ENCODE measurements at places on chromosomes 12 and 14.

DNA sequence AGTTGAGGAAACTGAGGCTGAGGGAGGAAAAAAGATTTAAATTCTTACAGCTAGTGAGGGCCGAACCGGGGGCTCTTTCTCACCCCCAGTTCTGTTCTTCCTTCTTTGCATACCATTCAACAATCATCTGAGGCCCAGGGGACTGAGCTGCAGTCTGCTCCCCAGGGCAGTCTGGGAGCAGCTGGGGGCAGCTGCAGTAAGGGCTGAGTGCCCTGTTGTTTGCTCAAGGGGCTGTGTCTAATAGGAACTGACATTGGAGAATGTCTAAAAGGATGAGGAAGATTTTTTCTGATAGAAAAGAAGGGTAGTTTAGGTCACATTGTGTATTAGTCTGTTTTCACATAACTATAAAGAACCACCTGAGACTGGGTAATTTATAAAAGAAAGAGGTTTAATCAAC, 42.2 kb downstream of the SLC17A8 start:
- DNase-seq, result no peak

DNA sequence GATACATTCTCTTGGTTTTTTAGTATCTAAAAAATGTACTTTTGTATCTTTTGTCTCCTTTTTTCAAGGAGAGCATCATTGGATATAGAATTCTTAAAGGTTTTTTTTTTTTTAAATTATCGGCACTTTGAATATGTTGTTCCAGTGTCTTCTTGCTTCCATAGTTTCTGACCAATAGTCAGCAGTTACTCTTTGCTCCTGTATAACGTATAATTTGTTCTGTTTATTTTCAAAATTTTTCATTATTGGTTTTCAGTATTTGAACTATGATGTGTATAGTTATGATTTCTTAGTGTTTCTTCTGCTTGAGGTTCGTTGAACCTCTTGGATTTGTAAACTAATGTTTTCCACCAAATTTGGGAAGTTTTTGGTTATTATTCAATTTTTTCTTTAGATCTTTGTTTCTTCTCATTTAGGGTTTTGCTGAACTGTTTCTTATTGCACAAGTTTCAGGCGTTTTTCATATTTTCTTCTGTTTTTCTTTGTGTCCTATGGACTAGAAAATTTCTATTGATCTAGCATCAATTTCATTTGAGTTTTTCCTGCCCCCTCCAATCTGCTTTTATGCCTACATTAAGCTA, 93.9 kb downstream of the PLBD1 start:
- peak; percentile 43 for DNase-seq

DNA sequence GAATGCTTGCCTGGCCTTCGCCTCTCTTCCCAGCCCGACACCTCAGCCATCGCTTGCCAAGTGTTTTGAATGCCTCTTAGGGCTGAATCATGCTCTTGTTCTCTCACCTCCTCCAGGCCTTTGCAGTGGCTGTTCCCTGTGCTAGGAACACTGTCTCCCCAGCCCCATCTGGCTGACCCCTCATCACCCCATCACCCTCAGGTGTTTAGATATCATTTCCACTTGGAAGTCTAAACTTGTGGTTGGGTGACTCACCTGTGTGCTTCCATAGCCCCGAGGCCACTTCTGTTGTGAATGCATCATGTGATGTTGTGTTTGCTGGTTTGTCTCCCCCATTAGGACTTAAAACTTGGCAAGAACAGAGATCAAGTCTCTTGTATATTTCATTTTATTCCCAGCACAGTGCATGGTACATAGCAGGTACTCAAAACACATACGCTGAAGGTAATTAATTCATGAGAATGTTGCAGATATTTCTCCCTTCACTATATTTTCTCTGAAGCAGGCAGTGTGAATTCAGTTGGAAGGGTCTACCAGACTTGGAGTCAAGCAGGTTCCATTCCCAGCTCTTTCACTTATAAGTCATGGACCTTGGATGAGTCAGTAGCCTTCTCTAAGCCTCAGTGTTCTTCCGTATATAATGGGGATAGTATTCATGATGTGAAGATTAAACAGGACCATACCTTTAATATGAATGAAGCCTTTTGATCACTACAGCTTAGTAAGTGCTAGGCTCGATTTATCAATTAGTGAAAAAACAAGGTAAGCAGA, 67.8 kb downstream of the HRK start:
- DNase-seq, result peak; percentile 9

DNA sequence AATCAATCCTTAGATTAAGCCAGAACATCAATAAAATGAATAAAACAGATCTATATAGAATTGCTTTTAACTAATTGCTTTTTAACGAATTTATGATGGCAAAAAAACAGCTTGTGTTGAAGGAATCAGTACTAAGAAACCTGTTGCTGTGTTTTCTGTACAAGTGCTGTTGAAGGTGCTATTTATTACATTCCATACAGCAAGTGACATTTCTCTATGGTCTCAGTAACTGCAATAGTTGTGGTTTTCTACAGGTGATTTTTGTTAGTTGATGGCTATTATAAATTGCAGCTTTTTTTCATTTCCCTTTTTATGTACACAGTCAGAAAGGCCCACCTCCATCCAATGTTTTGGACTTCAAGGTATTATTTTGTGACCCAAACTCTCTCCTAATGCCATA, 56.6 kb downstream of the SLC2A13 start:
- DNase-seq, result no peak

DNA sequence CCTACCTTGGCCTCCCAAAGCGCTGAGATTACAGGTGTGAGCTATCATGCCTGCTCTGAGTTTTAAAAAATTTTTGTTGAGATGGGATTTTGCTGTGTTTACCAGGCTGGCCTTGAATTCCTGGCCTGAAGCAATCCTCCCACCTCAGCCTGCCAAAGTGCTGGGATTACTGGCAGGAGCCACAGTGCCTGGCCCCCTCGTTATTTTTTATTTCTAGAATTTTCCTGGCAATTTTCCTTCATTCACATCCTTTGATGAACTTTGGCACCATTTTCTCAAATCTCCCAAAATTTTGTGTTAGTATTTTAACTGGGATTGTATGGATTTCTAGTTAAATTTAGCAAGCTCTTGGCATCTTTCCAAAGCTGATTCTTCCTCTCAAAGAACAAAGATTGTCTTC, 24.6 kb upstream of the SCARB1 start:
- no peak for DNase-seq

DNA sequence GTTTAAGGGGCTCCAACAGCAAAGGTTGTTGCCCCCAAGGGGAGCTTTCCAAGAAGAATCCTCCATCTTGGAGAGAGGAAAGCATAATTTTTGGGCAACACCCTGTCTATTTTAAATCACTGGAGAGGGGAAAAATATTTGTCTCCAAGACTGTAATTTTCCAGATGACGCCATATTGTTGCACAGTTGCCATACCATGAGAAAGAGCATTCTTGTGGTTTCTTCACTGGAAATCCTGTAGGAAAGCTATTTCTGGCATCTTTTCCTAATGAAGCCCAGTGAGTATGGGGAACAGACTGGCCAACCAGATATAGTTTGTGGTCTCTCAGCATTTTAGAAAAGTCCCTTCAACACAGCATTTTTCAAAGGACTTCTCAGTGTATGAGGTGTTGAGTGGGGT, 88.1 kb upstream of the MANSC4 start:
- DNase-seq, result peak; percentile 90

DNA sequence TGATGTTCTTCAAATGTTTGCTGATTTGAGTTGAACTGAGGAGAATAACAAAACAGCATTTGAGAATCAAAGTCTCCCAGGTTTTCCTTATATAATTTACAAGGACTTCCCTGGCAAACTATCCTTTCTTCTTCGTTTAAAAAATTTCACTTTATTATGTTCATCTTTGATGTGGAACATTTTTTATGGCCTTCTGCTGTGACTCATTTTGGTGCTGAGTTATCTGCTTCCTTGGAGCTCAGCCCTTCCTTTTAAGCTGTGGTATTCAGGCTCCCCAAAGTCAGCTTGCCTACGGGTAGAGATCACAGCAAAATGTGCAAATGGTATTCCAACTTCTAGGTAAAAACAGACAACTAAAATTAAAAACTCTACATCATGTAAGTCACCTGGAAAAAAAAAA, 1.4 kb upstream of the ANO4 start:
- peak; percentile 48 for DNase-seq

DNA sequence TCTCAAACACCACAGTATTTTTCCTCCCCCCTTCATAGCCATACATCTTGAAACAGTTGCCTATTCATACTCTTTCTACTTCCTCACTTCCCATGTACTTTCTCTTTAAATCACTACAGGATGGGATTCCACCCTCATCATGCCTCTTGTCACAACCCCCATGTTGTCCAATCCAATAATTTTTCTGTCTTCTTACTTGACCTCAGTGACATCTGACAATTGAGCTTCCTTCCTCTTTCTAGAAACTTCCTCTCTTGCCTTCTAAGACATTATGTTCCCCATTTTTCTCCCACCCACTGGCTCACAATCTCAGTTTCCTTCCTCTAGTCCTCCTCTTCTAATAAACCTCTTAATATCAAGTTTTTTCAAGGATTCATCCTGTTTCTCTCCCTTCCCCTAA, 5.3 kb downstream of the C2CD5 start:
- no peak for DNase-seq

DNA sequence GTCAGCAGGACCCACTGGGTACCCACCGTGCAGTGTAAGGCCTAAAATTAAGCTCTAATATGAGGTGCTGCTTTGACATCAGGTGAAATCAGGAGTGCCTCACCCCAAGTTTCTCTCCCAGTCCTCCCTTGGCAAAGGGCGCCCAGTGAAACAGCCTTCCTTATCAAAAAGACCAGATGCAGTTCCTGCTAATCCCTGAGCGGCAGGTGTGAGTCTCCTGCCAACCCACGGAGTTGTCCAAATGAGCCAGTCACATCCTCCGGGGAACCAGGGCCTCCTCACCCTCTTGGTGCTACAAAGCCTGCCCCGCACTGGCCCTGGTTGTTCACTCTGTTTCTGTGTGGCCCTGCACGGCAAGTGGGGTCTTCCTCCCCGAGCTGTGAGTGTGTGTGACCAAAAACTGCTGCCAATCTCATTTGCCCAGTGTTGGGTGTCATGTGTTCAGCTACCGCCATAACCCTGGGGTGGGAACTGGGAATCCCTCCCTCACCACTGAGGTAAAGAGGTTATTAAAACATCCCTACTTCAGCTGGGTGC, 20.2 kb upstream of the P2RX4 start:
- DNase-seq, result no peak

GRCh38 chr12:75868501-75868900, 163.1 kb downstream of the PHLDA1 start:
- DNase-seq, result no peak

- peak; percentile 59 for DNase-seq
These were observed 188.2 kb downstream of the TMTC2 start for GRCh38 chr12:82874945-82875344.

- no peak for DNase-seq
These were observed 161.7 kb downstream of the CAND1 start for GRCh38 chr12:67430708-67431335.

- no peak for DNase-seq
These were observed 516.7 kb upstream of the TMEM132C start for GRCh38 chr12:127750076-127750840.

GRCh38 chr12:54428050-54429013, 9.3 kb upstream of the ITGA5 start:
- DNase-seq, result peak; percentile 60

DNA sequence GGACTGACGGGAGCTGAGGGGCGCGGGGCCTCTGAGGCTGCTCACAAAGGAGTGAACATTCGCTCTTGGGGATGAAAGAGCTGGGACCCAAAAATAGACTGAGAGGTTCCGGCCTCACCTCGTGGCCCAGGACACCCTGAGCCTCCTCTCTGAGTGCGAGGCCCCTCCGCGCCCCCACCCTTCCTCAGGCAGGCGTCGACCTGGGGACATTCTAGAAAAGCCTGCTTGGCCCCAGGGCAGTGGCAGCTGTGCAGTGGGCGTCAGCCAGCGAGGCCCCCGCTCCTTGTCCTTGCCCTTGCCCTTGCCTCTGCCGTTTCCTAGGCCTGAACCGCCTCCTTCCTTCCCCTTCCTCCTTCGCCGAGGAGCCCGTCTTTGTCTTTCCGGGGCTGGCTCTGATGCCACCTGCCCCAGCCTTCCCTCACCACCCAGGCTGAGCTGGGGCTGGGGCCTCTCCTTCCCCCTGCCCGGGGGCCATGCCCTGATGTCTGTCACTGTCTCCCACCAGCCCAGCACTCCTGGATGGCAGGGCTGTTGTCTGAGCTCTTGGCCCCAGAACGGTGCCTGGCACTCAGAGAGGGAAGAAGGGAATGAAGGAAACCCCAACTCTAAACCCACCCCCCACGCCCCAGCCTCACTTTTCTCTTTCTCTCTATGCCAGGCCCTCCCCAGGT, 208.2 kb upstream of the RTL1 start:
- DNase-seq, result no peak

GRCh38 chr12:3418609-3419390, 72.2 kb upstream of the PRMT8 start:
- no peak for DNase-seq

DNA sequence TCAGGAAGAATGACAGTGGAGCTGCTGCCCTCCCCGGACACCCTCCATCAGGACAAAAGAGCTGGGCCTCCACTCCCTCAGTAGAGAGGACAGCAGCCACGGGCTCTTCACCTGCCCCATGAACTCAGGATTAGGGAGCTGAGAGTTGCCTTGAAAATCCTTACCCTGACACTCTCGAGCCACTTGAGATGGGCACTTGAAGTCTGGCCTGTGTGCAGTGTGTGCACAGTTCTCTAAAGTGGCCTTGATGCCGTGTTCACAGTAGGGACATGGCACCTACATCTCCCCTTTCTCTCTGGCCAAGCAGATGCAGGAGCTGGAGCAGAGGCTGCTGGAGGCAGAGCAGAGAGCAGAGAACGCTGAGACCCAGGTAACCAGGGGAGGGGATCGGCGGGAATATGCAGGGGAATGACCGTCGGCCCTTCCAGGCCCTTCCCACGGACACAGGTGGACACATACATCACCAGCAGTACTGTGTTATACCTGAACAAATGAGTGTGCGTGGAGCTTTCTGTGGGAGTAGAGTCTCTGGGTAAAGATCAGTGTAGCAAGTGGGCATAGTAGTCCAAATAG, 22.5 kb downstream of the PLEKHH1 start:
- no peak for DNase-seq

DNA sequence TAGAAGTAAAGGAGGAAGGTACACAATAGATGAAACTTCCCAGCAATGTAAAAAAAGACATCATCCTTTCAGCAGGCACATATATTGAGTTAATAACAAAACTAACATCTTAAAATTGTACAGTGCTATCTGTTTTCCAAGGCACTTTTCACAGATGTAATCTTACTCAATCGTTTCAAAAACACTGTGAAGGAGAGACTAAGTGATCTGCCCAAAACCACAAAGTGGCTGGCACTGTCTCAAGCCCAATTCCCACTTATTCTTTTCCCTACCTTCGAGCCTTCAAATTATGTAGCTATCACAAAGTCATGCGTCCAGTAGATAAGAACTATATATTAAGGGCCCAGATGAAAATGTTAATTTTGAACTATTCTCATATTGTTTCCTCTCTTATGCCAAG, 193.6 kb upstream of the RASSF8 start:
- no peak for DNase-seq

- DNase-seq, result no peak
These were observed 176.0 kb downstream of the TMEM121 start for GRCh38 chr14:105702275-105702817.

Data from mesenchymal stem cell (in vitro differentiated cells and primary cell).